ENCODE measurements at places on chromosomes 7 and 10.
A peak's percentile ranks its signal among the peaks of the same experiment; 100 is the strongest.

DNA sequence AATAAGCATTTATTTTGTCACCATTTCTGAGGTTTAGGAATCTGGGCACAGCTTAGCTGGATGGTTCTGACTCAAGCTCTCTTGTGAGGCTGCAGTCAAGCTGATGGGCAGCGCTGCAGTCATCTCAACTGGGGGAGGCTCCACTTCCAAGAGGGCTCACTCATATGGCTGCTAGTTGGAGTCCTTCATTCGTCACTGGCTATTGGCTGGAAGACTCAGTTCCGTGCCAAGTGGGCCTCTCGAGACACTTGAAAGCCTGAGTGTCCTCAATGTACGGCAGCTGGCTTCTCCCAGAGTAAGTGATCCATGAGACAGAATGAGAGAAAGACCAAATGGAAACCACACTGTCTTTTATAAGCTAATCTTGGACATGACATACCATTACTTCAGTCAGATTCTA, 21.6 kb upstream of the COL13A1 start:
- DNase-seq, result no peak

DNA sequence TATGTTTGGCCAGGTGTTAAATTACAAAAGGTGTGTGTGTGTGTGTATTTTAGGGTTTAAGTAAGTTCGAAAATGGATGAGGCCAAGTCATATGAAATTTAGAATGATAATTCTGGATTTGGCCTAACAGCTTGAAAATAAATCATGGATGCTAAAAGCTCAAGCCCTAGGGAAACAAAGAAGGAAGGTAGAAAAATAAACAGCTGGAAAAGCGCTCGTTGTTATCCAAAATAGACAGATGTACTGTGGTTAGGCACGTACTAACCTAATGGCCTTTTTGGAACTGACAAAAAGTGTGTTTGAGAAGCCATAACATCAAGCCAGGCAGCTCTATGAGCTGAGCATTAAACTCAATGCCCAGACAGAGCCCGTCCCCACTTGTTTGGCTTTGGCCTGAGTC, 17.5 kb upstream of the PALS2 start:
- DNase-seq, result no peak

- DNase-seq, result no peak
Measured at GRCh38 chr7:37144423-37144822, 304.2 kb downstream of the ELMO1 start.

GRCh38 chr10:52674474-52674873, 98.1 kb downstream of the MBL2 start:
- no peak for DNase-seq

DNA sequence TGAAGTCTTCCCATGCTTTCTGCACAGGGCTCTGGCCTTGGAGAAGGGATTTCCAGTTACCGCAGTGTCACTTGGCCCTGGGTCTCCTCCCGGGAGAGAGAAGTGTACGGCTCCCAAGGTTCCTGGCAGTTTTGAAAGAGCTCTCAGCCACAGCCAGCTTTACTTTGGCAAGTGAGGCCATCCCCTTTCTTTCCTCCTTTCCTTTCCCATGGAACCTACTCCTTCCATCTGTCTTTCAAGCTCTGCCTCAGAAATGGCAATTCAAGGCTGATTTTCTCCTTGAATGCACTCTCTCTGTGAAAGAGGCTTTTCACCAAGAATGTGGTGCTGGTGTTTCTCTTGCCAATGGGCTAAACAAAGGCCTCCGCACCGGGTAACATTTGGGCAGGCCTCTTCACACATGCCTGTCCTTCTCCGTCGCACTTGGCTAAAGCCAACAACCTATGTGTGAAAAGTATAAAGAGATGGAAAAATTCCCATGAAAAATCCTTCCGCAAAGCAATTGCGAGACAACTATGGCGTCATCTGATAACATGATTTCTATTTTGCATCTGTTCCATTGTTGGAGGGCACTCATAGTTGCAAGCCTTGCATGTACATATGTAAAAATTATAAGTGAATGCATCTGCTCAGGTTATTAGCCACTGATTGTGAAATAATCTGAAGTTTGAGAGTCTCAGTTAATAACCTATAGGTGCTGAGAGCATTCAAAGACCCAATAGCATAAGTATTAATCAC, 125.4 kb downstream of the PFKFB3 start:
- DNase-seq, result no peak

GRCh38 chr10:131172433-131172832, 139.1 kb downstream of the TCERG1L start:
- no peak for DNase-seq

GRCh38 chr7:70093205-70093904, 495.1 kb downstream of the AUTS2 start:
- peak; percentile 83 for DNase-seq

- peak; percentile 4 for DNase-seq
Measured at GRCh38 chr10:97169911-97170693, 15.7 kb downstream of the SLIT1 start.

Measured in NCI-H1092 treated with DMSO at 0.1 percent for 48 hours (cell line).